Activated naive CD8-positive, alpha-beta T cell treated with anti-CD3 and anti-CD28 coated beads, Interleukin-2, amount 50 U/mL, for 24 hours (primary cell): ENCODE measurements at places on chromosomes 16 and 17.

DNA sequence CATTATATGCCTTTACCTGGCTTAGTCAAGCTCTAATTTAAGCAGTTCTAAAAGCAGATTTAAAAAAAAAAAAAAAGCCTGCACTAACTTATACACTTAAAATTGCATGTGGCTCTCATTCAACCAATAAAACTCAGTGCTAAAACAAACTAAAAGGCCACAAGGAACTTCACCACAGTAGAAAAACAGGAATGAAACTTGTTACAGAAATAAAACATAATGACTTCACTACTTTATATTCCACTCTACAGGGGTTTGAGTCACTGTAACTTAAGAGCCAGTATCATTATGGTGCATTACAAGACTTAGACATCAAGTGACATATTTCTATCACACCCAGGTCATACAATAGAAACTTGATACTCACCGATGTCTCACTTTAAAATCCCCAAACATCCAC is 11.1 kb downstream of the CA10 start:
- no peaks in the 10 kb centered on the region for H3K36me3 ChIP-seq
- H3K4me3 ChIP-seq, result no peak overlapping the region
- H3K27me3 ChIP-seq, result peaks cover 2% of the 10 kb centered on the region
- peak overlapping the region; percentile 78 for H3K27ac ChIP-seq

- no peak overlapping the region for H3K4me3 ChIP-seq
- H3K36me3 ChIP-seq, result no peaks in the 10 kb centered on the region
- peaks cover 12% of the 10 kb centered on the region for H3K27me3 ChIP-seq
- no peak for DNase-seq
Measured at GRCh38 chr16:55912022-55912421, 36.8 kb upstream of the CES5A start.

- peaks cover 14% of the 10 kb centered on the region for H3K4me1 ChIP-seq
- H3K4me3 ChIP-seq, result no peak overlapping the region
- no peaks in the 10 kb centered on the region for H3K27me3 ChIP-seq
- peaks cover 52% of the 10 kb centered on the region for H3K36me3 ChIP-seq
- DNase-seq, result no peak
Measured at GRCh38 chr17:36495076-36495578, 8.6 kb downstream of the ZNHIT3 start.

DNA sequence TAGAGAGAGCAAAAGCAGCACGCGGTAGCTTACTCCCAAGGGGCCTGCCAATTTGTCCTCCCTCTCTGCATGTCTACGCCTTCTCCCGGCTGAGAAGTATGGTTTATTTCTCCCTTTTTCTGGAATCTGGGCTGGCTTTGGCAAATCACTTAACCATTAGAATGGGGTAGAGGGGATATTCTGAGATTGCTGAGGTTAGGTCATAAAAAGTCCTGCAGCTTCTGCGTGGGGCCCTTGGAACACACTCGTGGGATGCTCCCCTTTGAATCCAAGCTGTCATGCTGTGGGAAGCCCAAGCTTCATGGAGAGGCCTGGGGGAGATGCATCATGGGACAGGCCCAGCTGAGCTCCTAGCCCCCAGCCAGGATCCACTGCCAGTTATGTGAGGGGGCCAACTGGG is 403.6 kb upstream of the MAF start:
- DNase-seq, result no peak
- no peaks in the 10 kb centered on the region for H3K36me3 ChIP-seq

DNA sequence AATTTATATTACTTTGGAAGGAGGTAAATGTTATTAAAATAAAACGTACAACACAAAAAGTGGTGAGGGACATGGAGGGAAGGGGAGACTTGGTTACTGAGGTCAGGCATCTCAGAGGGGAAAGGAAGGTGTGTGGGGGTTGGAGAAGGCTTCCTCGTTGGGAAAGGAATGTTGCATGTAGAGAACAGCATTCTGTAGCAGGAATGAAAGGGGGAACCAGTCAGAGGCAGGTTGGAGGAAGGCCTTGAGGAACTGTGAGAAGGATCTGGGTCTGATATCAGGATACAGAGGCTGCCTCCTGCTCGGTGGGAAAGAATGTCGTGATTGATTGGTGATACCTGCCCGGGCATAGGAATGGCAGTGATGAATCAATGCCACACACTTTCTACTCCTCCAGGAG is 103.3 kb upstream of the ZFHX3 start:
- H3K4me3 ChIP-seq, result no peak overlapping the region
- H3K36me3 ChIP-seq, result no peaks in the 10 kb centered on the region
- peaks cover 3% of the 10 kb centered on the region for H3K27me3 ChIP-seq
- no peak for DNase-seq
- H3K4me1 ChIP-seq, result peaks cover 3% of the 10 kb centered on the region

DNA sequence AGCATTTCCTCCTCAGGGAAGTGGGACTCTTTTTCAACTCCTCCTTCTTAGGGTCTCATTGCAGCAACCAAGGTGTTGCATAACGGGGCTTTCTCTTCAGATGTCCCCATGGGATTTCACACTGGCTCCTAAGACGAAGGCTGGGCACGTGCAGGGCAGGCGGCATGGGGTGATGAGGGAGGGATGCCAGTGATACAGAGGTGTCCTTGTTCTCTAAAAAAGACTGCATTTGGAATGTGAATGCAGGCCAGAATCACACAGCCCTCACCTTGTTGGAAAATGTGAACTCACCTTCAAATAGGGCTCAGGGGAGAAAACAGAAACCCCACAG is 105.6 kb downstream of the XYLT1 start:
- H3K36me3 ChIP-seq, result no peaks in the 10 kb centered on the region
- no peak for DNase-seq
- no peak overlapping the region for H3K4me3 ChIP-seq
- H3K4me1 ChIP-seq, result peaks cover 100% of the 10 kb centered on the region

GRCh38 chr17:8563024-8563776 is 67.3 kb downstream of the MYH10 start:
- no peak for DNase-seq
- no peak overlapping the region for H3K4me3 ChIP-seq
- H3K27me3 ChIP-seq, result peaks cover 4% of the 10 kb centered on the region
- H3K36me3 ChIP-seq, result no peaks in the 10 kb centered on the region
